Putamen (tissue), 1 donor: ENCODE measurements at places on chromosomes 6 and 20.

DNA sequence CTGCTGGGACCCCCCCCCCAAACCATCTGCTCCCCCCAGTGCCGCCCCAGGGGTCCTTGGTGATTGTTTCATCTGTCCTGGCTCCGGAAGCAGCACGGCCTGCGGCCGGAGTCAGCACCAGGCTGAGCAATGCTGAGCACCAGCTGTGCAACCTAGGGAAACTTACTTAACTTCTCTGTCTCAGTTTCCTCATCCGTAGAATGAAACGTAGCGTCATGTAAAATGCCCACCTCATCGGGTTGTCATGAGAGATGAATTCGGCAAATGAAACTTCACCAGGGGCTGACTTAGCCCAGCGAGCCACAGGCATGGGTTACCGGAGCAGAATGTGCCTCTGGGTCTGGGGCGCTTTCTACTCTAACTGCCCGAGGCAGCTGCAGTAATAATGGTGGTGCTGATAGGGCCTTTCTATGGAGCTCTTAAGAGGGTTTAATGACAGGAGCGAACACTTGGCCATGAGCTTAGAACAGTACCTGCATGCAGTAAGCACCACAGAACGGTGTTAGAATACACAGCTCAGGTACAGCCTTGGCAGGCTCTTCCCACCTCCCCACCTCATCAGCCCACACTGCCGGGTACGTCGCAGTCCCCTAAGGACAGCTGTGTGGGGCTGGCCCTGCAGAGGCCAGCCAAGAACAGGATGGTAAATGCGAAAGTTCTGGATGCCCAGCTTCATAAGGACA is 1.7 kb downstream of the THBS2 start:
- DNase-seq, result no peak

GRCh38 chr6:135566311-135567068 is 69.0 kb upstream of the AHI1 start:
- no peak for DNase-seq

- peak; percentile 62 for DNase-seq
Measured at GRCh38 chr6:25250878-25251277, 28.3 kb upstream of the CARMIL1 start.

DNA sequence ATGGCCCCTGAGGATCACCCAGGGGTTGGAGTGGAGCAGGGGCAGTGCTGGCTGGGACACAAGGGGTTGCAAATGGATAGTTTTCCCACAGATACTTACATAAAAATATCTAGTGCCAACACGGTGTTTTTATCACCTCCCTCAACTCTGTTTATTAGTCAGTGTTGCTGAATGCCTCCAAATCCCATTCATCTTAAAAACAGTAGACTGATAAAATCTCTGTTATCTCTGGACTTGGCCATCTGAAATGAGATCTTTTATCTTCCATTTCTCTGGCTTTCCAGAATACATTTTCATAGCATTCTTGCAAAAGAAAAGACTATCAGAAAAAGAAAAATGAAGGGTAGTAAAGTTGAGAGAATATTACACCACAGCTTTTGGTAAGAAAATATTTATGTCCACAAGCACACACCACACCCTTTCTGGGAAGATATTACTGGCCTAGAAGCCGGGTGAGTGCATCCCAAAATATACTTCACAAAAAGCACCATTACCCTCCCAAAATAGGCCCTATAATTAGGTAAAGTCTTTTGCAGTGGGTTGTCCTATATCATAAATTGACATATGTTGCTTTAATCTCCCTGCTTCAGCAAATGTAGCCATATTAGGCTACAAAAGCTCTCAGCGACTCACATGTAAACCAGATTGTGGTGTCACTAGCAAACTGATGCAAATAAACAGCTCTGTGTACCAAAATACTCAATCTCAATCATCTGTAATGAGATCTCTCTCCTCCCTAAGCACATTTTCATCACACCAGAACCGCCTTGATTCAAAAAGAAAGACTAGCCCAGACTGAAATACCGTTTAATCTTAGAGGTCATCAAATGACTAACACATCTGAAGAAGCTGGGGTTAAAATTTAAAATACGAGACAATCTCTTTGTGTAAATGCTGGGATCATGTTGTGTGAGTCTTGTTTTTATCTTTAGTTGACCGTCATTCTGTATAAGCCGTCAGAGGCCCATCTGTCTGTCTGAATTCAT is 96.7 kb downstream of the FYN start:
- no peak for DNase-seq

DNA sequence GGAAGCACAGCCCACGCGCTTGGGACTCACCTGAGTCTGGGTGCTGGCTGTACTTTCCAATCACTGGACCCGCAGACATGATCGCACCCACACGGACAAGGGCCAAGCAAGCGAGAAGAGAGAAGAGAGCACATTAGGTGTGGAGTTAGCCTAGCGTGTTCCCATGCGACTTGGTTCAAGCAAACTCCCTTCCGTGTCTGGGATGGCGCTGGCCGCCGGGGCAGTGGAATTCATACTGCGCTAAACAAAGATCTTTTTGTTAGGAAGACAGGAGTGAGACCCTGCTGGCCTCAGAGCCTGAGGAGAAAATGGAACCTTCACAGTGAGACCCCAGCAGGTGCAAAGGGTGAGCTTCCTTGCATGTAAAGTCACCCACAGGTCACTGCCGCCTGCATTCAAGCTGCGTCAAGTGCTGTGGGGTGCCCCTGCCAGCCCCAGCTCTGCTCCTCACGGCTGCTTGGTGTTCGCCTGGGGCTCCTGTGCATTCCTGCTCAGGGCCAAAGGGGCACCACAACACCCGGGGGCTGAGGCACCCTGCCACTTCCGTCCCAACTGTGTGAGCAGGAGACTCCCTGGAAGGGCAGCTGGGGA is 26.4 kb downstream of the PSMG4 start:
- DNase-seq, result no peak

- DNase-seq, result no peak
Measured at GRCh38 chr20:6908673-6909072, 141.2 kb downstream of the BMP2 start.

DNA sequence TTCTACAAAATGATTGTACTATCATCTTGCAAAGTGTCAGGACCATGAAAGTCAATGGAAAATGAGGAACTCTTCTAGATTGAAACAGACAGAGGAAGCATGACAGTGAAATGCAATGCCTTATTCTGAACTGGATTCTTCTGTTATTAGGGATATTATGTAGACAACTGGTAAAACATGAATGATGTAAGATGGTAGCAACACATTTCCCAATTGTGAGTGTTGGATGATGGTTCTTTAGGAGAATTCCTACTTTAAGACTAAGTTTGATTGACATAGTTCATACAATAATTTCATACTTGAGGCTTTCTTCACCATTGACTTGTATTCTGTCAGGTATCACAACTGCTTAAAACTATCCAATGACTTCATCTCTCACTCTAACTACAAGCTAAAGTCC is 4.5 kb downstream of the UBE3D start:
- DNase-seq, result no peak

- DNase-seq, result no peak
Measured at GRCh38 chr20:39534846-39535245, 572.7 kb downstream of the DHX35 start.

- DNase-seq, result peak; percentile 54
Measured at GRCh38 chr6:125310994-125311649, 9.4 kb upstream of the HDDC2 start.

GRCh38 chr6:19086480-19086879 is 699.3 kb downstream of the RNF144B start:
- no peak for DNase-seq

GRCh38 chr6:33590531-33591198 is 10.6 kb upstream of the BAK1 start:
- DNase-seq, result no peak

DNA sequence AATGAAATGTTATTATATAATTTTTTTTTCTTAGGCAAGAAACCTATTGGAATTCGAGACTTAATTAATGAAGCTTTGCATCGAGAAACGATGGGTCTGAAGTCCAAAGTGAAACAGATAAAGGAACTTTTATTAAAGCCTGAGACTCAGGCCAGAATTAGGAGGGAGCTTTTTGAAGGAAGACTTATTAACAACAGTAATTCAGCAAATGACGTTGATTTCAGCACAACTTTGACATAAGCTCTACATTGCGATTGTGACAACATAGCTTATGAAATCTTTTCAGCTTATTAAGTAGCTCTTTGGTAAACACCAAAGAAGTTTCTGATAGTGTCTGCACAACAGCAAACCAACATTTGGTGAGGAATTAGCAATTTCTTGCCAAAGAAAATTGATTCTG is 147.1 kb downstream of the AKAP7 start:
- DNase-seq, result no peak

DNA sequence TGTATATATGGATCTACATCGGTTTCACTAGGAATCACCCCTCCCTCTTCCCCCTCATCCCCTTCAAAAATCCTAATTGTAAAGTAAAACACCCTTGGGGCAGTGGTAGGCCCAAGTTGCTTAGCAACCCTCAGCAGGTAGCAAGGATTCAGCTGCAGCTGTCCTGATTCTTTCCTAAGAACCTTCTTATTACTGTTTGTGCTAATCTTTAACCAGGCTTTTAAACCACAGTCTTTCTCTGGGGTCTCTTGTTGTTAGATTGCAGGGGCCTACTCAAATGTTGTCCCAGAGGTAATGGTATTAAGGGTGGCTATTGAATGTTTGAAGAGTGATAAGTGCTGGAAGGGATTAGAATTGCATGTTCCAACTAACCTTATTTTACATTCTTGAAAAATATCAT is 46.4 kb downstream of the PRL start:
- peak; percentile 3 for DNase-seq
